Activated T-helper 2 cell treated with anti-CD3 and anti-CD28 coated beads, Interferon-gamma antibody, Interleukin-2, Interleukin-4, amounts not matched to agents 10 μg/mL and 5 μg/mL and 100 μg/mL, durations not matched to agents 14 hours and 24 hours and 36 hours (primary cell): ENCODE measurements at places on chromosomes 11 and 22.

DNA sequence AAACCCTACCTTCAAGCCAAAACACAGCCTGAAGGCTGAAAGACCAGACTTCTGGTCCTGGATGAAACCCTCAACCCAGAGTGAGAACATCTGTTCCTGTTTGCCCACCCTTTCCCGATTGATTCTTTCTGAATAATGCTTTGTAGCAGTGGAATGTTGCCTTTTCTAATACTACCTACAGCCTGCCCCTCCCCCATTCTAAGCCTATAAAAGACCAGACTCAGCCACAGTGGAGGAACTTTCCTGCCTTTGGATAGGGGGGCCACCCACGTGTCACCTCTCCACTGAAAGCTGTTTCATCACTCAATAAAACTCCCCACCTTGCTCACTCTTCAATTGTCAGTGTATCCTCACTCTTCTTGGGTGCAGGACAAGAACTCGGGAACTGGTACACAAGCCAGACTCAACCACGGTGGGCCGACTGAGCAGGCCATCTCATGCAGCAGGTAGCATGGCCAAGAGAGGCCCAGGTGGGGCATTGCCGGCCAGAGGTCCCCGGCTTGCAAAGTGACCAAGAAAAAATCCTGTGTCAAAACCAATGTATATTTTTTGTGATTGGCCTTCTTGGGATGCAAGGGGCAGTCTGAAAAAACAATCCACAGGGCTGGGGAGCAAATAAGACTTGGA is 6.6 kb upstream of the APOL6 start:
- H3K4me3 ChIP-seq: no peak overlapping the region
- H3K4me1 ChIP-seq: no peaks in the 10 kb centered on the region
- no peak overlapping the region for H3K27ac ChIP-seq
- H3K27me3 ChIP-seq: peaks cover 1% of the 10 kb centered on the region
- no peak for DNase-seq
- no peaks in the 10 kb centered on the region for H3K36me3 ChIP-seq

DNA sequence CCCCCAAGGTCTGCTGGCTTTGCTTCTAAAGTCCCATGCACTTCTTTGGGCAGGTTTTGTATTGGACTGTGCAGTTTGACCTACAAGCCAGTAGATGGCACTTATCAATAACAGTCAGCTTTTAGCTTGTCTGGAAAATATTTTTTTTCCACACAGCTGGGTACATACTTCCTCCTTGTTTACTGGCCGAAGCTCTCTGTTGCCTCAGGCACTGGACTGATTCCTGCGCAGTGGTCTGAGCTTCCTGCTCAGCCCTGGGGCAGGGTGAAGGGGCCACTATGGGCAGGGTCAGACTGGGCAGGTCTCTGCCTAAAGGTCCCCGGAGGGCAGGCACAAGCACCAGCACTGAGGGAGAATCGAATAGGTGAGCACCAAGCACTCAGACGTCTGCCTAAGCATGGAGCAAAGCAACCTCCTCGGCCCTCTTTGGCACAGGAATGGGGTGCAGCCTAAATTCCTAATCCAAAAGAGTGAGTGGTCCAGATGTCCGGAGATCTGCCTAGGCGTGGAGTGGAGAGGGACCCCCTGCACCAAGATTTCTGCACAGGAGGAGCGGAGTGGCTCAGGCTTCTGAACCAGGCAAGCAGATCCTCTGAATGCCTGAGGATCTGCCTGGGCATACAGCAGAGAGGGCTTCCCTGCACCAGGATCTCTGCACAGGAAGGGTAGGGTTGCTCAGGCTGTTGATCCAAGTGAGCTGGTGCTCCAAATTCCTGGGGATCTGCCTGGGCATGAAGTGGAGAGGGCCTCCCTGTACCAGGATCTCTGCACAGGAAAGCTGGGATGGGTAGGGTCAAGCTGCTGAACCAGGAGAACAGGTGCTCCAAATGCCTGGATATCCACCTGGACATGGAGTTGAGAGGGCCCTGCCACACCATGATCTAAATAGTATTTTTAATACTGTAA is 105.9 kb upstream of the C11orf58 start:
- H3K36me3 ChIP-seq: no peaks in the 10 kb centered on the region
- no peaks in the 10 kb centered on the region for H3K27me3 ChIP-seq
- H3K27ac ChIP-seq: no peak overlapping the region
- no peak for DNase-seq
- H3K4me3 ChIP-seq: no peak overlapping the region
- H3K4me1 ChIP-seq: no peaks in the 10 kb centered on the region

- no peak overlapping the region for H3K4me3 ChIP-seq
- no peaks in the 10 kb centered on the region for H3K4me1 ChIP-seq
- no peaks in the 10 kb centered on the region for H3K36me3 ChIP-seq
- no peak for DNase-seq
- no peak overlapping the region for H3K27ac ChIP-seq
These were observed 21.6 kb upstream of the BBOX1 start for GRCh38 chr11:27018902-27019529.

GRCh38 chr22:43883719-43884415 is 7.9 kb downstream of the PNPLA5 start:
- no peak overlapping the region for H3K27ac ChIP-seq
- no peaks in the 10 kb centered on the region for H3K4me1 ChIP-seq
- H3K4me3 ChIP-seq: no peak overlapping the region
- H3K36me3 ChIP-seq: no peaks in the 10 kb centered on the region
- DNase-seq: no peak

DNA sequence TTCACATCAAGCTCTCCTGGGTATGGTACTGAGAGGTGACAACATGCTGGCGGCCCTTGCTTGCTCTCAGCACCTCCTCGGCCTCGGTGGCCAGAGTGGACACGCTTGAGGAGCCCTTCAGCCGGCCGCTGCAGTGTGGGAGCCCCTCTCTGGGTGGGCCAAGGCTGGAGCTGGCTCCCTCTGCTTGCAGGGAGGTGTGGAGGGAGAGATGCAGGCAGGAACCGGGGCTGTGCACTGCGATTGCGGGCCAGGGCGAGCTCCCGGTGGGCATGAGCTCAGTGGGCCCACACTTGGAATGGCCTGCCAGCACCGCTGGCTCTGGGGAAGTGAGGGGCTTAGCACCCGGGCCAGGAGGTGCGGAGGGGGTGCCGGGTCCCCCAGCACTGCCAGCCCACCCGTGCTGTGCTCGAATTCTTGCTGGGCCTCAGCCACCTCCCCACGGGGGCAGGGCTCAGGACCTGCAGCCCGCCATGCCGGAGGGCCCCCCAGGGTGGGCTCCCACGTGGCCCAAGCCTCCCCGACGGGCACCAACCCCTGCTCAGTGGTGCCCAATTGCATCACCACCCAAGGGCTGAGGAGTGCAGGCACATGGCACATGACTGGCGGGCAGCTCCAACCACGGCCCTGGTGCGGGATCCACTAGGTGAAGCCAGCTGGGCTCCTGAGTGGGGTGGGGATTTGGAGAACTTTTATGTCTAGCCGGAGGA is 106.2 kb downstream of the RAB38 start:
- H3K4me1 ChIP-seq: no peaks in the 10 kb centered on the region
- DNase-seq: no peak
- H3K36me3 ChIP-seq: no peaks in the 10 kb centered on the region
- no peaks in the 10 kb centered on the region for H3K27me3 ChIP-seq
- no peak overlapping the region for H3K4me3 ChIP-seq

GRCh38 chr11:130068986-130069658 is 572 bp upstream of the APLP2 start:
- DNase-seq: no peak
- H3K27ac ChIP-seq: peak overlapping the region; percentile 34
- H3K36me3 ChIP-seq: no peaks in the 10 kb centered on the region
- peaks cover 22% of the 10 kb centered on the region for H3K4me1 ChIP-seq
- H3K4me3 ChIP-seq: peak overlapping the region; percentile 85
